Caco-2 (cell line): ENCODE measurements at places on chromosomes 11 and 22. TPM values are rescaled to one million over a fixed set of nuclear protein-coding genes. Genes with fewer than 3 reads are reported as not detected.
A peak's percentile ranks its signal among the peaks of the same experiment; 100 is the strongest.

The OR6A2 gene
- not detected in 2 replicates for total RNA-seq

GRCh38 chr11:1853376-1854131 lies 670 bp downstream of the LSP1 start:
- no peak overlapping the region for H3K4me3 ChIP-seq
- no peak overlapping the region for H3K27ac ChIP-seq
- H3K27me3 ChIP-seq, result no peaks in the 10 kb centered on the region
- no peaks in the 10 kb centered on the region for H3K4me1 ChIP-seq

DNA sequence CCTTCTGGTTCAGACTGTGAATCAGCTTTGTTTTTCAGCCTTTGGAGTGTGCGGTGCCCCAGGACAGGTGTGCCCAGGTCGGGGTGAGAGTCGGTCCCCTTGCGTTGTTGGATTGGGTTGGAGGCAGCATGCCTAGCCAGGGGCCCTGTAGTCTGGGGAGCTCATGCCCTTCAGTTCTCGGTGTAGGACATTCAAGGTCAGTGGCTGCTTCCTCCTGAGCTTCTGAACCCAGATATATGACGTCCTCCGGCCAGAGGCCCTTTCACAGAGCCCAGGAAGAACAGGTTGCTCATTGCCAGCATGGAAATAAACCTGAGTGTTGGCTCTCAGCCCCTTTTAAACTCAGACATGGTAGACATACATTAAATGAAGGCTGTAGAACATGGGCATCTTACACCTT lies 2.7 kb downstream of the CSRP3 start:
- no peaks in the 10 kb centered on the region for H3K36me3 ChIP-seq
- H3K27me3 ChIP-seq, result no peaks in the 10 kb centered on the region
- H3K4me3 ChIP-seq, result no peak overlapping the region
- peaks cover 10% of the 10 kb centered on the region; the same call in 1 of the 2 replicates for H3K4me1 ChIP-seq
- DNase-seq, result no peak

DNA sequence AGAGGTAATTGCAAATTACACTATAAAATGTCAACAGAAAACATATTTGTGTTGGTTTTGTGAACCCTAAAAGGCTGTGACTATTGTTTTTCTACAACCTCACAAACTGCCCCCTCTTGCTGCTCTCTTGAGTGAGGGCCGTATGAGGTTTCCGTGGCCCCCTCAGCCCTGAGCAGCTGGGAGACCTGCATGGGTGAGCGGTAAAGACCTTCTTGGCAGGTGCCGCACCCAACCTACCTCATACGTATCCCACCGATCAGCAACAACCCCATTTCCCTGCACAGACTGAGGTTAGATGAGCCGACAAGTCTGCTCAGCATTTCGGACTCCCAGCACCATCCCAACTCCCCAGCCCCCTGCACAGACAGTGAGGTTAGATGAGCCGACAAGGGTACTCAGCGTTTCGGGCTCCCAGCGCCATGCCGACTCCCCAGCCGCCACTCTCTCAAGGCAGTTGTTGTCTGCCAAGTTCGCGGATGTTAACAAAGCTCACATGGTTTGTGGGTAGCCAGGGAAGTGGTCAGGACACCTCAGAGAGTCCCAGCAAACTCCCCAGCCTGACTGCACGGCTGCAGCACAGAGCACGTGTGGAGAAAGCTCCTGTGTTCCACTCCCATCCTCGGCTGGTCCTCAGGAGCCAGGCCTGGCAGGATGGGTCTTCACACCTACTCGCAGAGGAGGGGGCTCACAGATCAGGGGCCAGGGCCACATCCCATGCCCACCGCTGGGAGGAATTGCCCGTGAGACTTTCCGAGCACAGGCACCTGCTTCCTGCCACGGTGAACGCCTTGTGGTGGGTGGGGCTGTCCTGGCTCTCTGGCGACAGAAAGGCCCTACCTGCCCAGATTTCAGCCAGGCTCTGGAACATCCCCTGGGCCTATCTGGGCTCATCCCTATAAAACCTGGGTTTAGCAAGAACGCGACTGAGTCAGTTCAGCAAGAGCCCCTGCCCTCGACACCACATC lies 502.9 kb downstream of the BRD1 start:
- H3K36me3 ChIP-seq, result no peaks in the 10 kb centered on the region
- no peaks in the 10 kb centered on the region for H3K4me1 ChIP-seq
- peaks cover 1% of the 10 kb centered on the region; the same call in 1 of the 2 replicates for H3K27me3 ChIP-seq
- H3K4me3 ChIP-seq, result no peak overlapping the region
- no peak for DNase-seq

- 0 out of 2 replicates have a peak, but pooled peaks cover 1% of the 10 kb centered on the region for H3K36me3 ChIP-seq
- H3K27ac ChIP-seq, result peak overlapping the region; percentile 69
- H3K4me3 ChIP-seq, result no peak overlapping the region
- no peaks in the 10 kb centered on the region for H3K27me3 ChIP-seq
- H3K4me1 ChIP-seq, result peaks cover 43% of the 10 kb centered on the region
These were observed 7.4 kb upstream of the CDC42BPG start for GRCh38 chr11:64851831-64852351.

DNA sequence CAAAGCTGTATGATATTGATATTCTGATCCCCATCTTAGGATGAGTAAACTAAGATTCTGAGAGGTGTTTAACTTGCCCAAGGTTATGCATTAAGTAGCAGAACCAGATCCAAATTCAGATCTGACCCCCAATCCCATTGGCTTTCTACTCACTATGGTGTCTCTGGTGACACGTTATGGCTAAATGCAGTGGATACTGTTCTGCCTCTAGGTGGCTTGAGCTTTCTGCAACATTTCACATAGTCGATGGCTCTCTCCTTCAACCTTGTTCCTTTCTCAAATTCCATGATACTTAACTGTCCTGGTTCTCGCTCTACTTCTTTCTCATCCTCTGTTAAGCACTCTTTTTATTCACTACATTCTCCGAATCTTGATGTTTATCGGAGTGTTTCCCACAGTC lies 9.4 kb downstream of the C11orf97 start:
- H3K36me3 ChIP-seq, result no peaks in the 10 kb centered on the region
- H3K4me1 ChIP-seq, result peaks cover 29% of the 10 kb centered on the region
- no peak overlapping the region for H3K4me3 ChIP-seq
- H3K27me3 ChIP-seq, result no peaks in the 10 kb centered on the region
- DNase-seq, result no peak

The MS4A6E gene
- not detected in 2 replicates for total RNA-seq

GRCh38 chr11:101442171-101442570 lies 141.6 kb downstream of the TRPC6 start:
- no peak overlapping the region for H3K4me3 ChIP-seq
- no peaks in the 10 kb centered on the region for H3K4me1 ChIP-seq
- no peaks in the 10 kb centered on the region for H3K36me3 ChIP-seq
- DNase-seq, result no peak

DNA sequence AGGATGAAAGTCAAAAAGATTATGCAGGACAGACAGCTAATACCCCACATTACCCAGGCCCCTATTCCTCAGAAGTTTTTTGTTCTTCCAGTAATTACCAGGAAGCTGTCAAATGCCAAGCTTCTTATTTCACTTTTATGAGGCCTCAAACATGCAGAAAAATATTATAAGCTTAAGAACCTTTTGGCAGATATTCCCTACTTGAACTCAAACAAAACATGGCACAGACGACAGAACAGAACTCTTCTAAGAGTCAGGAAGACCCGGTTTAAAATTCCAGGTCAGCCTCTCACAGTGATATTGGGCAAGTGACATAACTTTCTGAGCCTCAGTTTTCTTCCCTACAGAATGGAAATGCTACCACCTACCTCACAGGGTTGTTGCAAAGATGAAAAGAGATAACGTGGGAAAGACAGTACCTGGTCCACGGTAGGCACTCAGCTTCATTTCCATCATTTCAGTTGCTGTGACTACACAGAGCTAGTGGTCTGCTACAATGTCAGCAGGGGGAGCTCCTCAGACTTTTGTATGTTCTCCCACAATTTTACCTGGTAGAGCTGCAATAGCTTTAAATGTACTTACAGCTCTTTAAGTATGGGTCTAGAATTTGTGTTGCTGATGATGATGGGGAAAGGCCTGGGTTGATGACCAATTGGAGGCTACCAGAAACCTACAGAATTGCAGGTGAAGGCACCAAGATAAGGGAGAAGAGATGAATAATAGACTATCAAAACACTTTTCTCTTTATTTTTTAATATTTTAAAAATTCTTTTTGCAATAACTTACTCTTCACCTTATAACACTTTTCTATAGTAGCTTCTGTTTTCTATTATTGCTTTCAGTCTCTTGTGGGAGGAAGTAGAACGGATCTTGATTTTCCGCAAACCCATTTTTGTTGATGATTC lies 98.3 kb upstream of the CHRM4 start:
- peaks cover 1% of the 10 kb centered on the region for H3K4me1 ChIP-seq
- H3K27ac ChIP-seq, result no peak overlapping the region
- H3K4me3 ChIP-seq, result no peak overlapping the region
- no peaks in the 10 kb centered on the region for H3K27me3 ChIP-seq

The TRPM5 gene
- total RNA-seq, result not detected in 2 replicates

GRCh38 chr11:3184732-3185347 lies 19.7 kb upstream of the OSBPL5 start:
- no peak overlapping the region for H3K4me3 ChIP-seq
- no peaks in the 10 kb centered on the region for H3K27me3 ChIP-seq
- no peak for DNase-seq
- H3K4me1 ChIP-seq, result no peaks in the 10 kb centered on the region
- no peaks in the 10 kb centered on the region for H3K36me3 ChIP-seq

The SCN3B gene
- 0.77 and 0.82 TPM in 2 replicates for total RNA-seq

The SEC14L6 gene
- 0.14 TPM in 1 of 2 replicates, not detected in the other for total RNA-seq

- H3K27me3 ChIP-seq, result no peaks in the 10 kb centered on the region
- peaks cover 12% of the 10 kb centered on the region for H3K36me3 ChIP-seq
- H3K4me3 ChIP-seq, result peak overlapping the region; percentile 55
- peak; percentile 100 for DNase-seq
- peaks cover 15% of the 10 kb centered on the region for H3K4me1 ChIP-seq
These were observed 522 bp upstream of the UCP2 start for GRCh38 chr11:73982990-73983740.

GRCh38 chr11:2265396-2265795 lies 5.0 kb downstream of the ASCL2 start:
- peaks cover 3% of the 10 kb centered on the region for H3K36me3 ChIP-seq
- no peak overlapping the region for H3K4me3 ChIP-seq
- H3K27me3 ChIP-seq, result no peaks in the 10 kb centered on the region
- no peak for DNase-seq

DNA sequence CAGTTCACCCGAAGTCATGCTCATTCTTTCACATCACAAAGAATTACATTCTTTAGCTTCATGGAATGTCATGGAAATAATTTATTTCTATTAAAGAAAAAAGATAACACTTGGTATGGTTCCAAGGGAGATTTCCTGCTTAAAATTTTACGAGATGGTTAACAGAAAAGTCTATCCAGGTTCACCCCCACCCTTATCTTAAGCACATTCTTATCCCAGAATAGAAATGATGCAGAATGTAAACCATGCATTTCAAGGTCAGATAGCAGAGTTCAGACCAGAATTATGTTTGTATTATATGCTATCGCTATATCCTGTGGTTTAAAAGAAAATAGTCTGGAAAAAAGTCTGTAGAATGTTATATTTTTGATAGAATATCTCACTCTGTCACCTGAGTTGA lies 58.7 kb downstream of the GAS2 start:
- no peaks in the 10 kb centered on the region for H3K27me3 ChIP-seq
- no peak for DNase-seq
- peaks cover 5% of the 10 kb centered on the region; the same call in 1 of the 2 replicates for H3K4me1 ChIP-seq
- H3K4me3 ChIP-seq, result no peak overlapping the region

GRCh38 chr11:1122664-1123002 lies 35.1 kb upstream of the MUC5AC start:
- H3K27me3 ChIP-seq, result no peaks in the 10 kb centered on the region
- no peak for DNase-seq
- H3K4me3 ChIP-seq, result no peak overlapping the region
- no peaks in the 10 kb centered on the region for H3K36me3 ChIP-seq

DNA sequence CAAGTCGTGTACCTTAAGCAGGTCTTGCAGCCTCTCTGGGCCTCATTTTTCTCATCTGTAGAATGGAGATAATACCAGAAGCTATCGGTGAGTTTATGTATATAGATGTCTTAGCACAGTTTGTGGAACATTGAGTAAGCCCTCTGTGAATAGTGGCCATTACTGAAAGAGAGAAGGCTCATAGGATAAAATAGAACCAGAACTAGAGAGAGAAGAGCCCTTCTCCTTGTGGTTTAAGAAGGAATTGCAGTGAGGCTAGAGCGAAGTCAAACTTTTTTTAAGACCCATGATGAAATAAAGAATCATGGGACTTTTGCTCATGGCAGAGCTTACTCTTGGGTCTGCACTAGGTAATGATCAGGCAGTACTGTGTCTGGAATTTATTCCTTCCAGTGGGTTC lies 137.1 kb downstream of the TRIM44 start:
- no peaks in the 10 kb centered on the region for H3K36me3 ChIP-seq
- no peaks in the 10 kb centered on the region for H3K4me1 ChIP-seq
- H3K27me3 ChIP-seq, result no peaks in the 10 kb centered on the region
- H3K4me3 ChIP-seq, result no peak overlapping the region

The KCNA4 gene
- not detected in 2 replicates for total RNA-seq

GRCh38 chr11:128835741-128836430 lies 31.2 kb downstream of the KCNJ1 start:
- H3K4me1 ChIP-seq, result peaks cover 14% of the 10 kb centered on the region
- no peaks in the 10 kb centered on the region for H3K27me3 ChIP-seq
- no peak overlapping the region for H3K4me3 ChIP-seq
- no peaks in the 10 kb centered on the region for H3K36me3 ChIP-seq
- no peak overlapping the region for H3K27ac ChIP-seq

GRCh38 chr11:1856306-1857005 lies 3.6 kb downstream of the LSP1 start:
- H3K36me3 ChIP-seq, result no peaks in the 10 kb centered on the region
- H3K27ac ChIP-seq, result no peak overlapping the region
- H3K4me3 ChIP-seq, result no peak overlapping the region
- no peaks in the 10 kb centered on the region for H3K27me3 ChIP-seq
- no peaks in the 10 kb centered on the region for H3K4me1 ChIP-seq

The RTN4R gene
- 10.7 and 11.1 TPM in 2 replicates for total RNA-seq

The OR5D13 gene
- total RNA-seq, result not detected in 2 replicates

- H3K4me1 ChIP-seq, result peaks cover 35% of the 10 kb centered on the region
- DNase-seq, result peak; percentile 98
- peak within 1 kb of the TSS; percentile 54 for H3K4me3 ChIP-seq
- no peaks in the 10 kb centered on the region for H3K36me3 ChIP-seq
- H3K27ac ChIP-seq, result peak within 1 kb of the TSS; percentile 87
These were observed at the start of gene PRR14L for GRCh38 chr22:31749636-31750364. TSS of gene PRR14L (minus strand) at chr22:31750132. CDS start at chr22:31738860, 11,272 bp downstream.

DNA sequence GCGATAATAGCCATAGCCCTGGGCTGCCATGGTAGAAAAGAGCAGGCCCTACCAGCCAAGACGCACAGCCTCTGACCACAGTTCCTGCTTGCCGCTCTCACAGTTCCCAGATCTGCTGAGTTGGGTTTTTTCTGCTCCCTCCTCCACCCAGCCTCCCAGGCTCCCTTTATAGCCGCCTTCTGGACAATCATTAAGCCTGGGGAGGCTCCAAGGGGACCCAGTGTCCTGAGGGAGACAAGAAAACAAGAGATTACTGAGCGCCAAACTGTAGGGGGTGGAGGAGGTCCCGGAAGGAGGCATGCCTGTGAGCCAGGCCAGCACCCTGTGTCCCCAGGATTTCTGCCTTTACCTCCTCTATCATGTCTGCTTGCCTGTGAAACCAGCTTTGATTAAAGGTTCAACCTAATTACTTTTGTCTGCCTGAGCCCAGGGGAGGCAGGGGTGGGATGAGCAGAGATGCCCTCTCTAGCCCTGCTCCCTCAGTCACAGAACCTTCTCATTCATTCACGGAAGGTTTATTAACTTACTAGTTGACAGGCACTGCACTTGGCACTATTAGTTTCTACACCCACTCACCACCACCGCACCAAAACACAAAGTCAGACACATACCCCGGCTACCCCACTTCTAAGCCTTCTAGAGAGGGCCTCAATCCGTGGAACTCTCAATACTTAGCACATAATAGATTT lies 1.2 kb downstream of the SLC37A4 start:
- H3K27ac ChIP-seq, result peak overlapping the region; percentile 90
- DNase-seq, result peak; percentile 92
- H3K27me3 ChIP-seq, result no peaks in the 10 kb centered on the region
- peaks cover 18% of the 10 kb centered on the region for H3K36me3 ChIP-seq
